Activated CD4-positive, CD25-positive, alpha-beta regulatory T cell (primary cell): ENCODE measurements at places on chromosomes 4 and X.
A peak's percentile ranks its signal among the peaks of the same experiment; 100 is the strongest.

GRCh38 chr4:148200960-148201359 lies 241.3 kb downstream of the NR3C2 start:
- DNase-seq, result no peak

GRCh38 chrX:105701310-105702052 lies 120.9 kb upstream of the NRK start:
- DNase-seq, result no peak

GRCh38 chr4:16530688-16531635 lies 304.7 kb upstream of the TAPT1 start:
- no peak for DNase-seq

DNA sequence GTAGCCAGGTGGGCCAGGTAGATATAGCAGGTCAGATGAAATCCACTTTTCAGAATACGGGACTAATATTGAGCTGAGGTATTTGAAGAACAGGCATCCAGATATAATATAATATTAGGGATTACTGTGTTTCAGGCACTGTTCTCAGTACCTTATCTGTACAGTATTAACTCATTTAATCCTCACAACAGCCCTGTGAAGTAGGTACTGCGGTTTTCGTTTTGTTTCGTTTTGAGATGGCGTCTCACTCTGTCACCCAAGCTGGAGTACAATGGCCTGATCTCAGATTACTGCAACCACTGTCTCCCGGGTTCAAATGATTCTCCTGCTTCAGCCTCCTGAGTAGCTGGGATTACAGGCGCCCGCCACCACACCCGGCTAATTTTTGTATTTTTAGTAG lies 129.6 kb downstream of the IL1RAPL2 start:
- DNase-seq, result no peak

DNA sequence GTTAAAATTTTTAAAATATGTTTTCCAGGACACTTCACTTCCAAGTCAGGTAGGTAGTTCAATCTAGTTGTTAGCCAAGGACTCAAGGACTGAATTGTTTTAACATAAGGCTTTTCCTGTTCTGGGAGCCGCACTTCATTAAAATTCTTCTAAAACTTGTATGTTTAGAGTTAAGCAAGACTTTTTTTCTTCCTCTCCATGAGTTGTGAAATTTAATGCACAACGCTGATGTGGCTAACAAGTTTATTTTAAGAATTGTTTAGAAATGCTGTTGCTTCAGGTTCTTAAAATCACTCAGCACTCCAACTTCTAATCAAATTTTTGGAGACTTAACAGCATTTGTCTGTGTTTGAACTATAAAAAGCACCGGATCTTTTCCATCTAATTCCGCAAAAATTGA lies 49.7 kb downstream of the XIAP start:
- DNase-seq, result no peak

DNA sequence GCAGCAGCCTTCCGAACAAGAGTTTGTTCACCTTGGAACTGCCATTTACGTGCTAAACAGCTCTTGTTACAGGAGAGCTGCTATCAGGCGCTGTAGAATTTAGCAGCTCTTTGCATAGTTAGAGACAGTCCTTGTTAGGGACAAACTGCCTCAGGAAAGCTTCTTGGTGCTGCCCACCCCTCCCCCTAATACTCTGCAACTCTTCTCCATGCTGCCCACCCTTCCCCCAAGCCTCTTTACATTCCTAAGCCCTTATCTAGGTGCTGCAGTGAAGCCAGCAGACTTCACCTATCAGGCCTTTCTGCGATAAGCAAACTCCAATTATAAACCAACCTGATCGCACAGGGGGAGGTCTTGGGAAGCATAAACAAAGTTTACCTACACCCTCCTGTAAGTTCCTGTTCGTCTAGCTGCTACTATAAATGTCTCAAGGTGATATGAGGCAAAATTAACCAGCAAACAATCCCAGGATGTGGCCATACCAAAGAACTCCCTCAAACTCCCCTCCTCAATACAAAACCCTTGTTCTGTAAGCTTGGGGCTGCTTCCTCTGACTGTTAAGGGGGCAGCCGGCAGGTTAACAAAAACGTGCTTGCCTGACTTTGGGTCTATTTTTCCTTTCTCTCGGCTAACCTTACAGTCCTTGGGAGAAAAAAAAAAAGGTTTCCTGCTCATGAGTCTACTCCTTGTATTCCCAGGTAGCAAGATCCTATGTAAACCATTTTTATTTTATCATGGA lies 74.0 kb upstream of the GC start:
- DNase-seq, result no peak

DNA sequence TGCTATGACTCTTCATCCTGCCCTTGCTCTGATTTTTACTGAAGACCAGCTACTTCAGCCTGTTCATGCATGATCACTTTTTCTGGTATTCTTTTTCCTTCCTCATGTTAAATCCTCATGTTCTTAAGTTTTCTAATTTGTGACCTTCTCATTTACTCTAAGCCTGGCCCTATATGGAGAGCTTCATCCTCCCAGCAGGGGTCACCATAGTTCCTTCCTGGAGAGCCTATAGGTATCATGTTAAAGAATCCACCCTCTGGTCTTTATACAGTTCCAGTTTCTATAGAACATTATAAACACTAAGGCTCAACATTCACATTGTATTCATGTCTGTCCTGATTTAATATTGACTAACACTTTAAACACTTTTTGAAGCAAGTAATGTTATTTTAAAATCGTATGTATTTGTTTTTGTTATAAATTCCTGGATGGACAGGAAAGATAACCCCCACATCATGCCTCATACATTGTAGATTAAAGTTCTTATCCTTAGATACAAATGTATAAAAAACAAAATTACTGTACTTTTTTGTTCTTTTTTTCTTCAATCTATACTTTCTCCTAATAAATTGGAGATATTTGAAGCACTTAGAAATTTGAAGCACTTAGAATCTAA lies 53.8 kb upstream of the OTUD4 start:
- DNase-seq, result peak; percentile 1

GRCh38 chr4:67713529-67714247 lies 12.7 kb upstream of the UBA6 start:
- DNase-seq, result no peak

DNA sequence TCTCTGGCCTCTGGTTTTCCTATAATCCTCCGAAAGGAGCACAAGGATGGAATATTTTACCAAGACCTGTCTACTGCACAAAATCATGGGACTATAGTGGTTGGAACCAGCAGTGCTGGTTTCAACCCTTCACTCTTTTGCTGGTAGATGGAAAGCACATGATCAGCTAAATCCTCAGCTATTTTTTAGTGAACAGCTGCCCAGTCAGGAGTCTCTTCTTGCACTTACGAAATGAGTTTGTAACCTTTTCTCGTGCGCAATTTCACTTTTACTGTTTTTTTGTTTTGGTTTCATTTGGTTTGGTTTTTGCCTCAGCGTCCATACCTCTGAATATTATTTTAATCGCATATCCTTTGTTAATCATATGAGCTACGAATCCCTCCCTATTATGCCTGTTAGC lies 418.5 kb upstream of the CPEB2 start:
- DNase-seq, result no peak

DNA sequence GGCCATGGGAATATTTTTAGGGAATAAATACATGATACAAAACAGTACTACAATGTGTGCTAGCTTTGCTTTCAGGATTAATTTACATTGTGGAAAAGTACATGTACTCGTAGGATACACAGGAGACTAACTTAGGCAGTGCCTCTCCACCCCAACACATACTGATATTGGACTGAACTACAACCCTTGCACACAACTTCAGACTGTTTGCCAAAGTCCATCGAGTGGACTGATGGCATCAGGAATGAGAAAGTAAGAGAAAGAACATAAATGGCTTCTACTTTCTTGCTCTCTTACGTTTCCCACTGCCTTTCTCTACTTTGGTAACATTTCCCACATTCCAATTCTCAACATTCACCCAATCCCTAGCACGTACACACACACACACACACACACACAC lies 130.1 kb downstream of the RNF150 start:
- DNase-seq, result no peak

GRCh38 chr4:185779517-185779916 lies 32.5 kb downstream of the SORBS2 start:
- DNase-seq, result no peak

DNA sequence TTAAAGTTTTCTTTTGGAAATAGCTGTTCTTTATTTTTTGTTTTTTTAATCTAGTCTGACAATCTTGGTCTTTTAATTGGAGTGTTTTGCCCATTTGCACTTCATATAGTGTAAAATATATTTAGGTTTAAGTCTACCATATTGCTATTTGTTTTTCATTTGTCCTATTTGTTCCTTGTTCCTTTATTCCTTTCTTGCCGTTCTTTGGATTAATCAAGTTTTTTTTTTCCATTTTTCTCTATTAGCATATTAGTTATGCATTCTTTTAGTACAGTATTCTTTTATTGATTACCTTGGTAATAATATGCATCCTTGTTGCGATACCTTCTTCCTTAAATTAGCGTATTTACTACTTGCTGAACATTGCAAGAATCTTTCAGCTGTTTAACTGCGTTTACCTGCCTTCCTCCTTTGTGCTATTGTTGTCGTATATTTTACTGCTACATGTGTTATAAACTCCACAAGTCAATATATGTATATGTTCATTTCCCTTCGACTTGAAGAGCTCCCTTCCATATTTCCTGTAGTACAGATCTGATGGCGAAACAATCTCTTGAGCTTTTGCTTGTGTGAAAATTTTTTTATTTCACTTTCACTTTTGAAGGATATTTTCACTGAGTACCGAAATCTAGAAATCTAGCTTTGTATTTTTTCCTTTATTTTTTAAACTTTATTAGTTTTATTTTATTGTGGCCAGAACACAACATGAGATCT lies 23.9 kb upstream of the RNF212 start:
- no peak for DNase-seq

DNA sequence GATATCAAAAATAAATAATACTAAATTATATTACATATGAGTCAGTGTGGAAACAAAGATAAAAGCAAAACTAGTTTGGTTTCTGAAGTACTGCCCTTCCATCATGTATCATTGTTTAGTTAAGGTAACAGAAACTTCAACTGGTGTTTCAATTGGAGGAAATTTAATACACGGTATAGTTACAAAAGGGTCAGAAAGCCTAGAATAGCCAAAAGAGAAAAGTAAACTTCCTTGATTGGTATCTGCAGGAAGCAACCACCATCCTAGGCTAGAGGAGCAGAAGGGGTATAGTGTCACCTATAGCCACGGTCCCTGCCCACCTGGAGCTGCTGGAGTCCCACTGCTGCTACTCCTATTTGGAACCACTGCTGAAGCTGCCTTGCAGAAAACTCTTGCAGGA lies 185.6 kb downstream of the SLC7A11 start:
- DNase-seq, result no peak

DNA sequence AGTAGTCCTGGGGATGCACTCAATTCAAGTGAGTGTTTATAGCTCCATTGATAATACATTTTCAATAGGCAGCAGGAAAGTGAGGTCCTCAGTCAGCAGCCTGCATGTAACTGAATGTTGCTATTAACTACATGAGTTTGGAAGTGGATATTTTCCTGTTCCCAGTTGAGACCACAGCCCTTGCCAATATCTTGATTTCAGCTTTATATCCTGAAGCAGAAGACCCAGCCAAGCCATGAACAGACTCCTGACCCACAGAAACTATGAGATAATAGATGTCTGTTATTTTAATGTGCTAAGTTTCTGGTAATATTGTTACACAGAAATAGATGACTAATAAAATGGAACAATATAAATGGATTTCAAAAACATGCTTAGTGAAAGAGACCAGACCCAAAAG lies 63.7 kb downstream of the VSIG4 start:
- no peak for DNase-seq

- no peak for DNase-seq
Observed at GRCh38 chr4:116824172-116824571, 261.2 kb downstream of the TRAM1L1 start.
